SJCRH30 (cell line): ENCODE measurements at places on chromosomes 1 and 21.

- H3K4me1 ChIP-seq, result no peaks in the 10 kb centered on the region
- H3K27ac ChIP-seq, result no peak overlapping the region
- H3K27me3 ChIP-seq, result no peaks in the 10 kb centered on the region
- DNase-seq, result no peak
- no peaks in the 10 kb centered on the region for H3K36me3 ChIP-seq
- no peak overlapping the region for H3K4me3 ChIP-seq
Measured at GRCh38 chr1:182713939-182714338, 29.6 kb upstream of the RGS8 start.

- H3K36me3 ChIP-seq, result no peaks in the 10 kb centered on the region
- DNase-seq, result no peak
- H3K4me3 ChIP-seq, result no peak overlapping the region
Measured at GRCh38 chr21:32884062-32884461, 112.5 kb upstream of the PAXBP1 start.

DNA sequence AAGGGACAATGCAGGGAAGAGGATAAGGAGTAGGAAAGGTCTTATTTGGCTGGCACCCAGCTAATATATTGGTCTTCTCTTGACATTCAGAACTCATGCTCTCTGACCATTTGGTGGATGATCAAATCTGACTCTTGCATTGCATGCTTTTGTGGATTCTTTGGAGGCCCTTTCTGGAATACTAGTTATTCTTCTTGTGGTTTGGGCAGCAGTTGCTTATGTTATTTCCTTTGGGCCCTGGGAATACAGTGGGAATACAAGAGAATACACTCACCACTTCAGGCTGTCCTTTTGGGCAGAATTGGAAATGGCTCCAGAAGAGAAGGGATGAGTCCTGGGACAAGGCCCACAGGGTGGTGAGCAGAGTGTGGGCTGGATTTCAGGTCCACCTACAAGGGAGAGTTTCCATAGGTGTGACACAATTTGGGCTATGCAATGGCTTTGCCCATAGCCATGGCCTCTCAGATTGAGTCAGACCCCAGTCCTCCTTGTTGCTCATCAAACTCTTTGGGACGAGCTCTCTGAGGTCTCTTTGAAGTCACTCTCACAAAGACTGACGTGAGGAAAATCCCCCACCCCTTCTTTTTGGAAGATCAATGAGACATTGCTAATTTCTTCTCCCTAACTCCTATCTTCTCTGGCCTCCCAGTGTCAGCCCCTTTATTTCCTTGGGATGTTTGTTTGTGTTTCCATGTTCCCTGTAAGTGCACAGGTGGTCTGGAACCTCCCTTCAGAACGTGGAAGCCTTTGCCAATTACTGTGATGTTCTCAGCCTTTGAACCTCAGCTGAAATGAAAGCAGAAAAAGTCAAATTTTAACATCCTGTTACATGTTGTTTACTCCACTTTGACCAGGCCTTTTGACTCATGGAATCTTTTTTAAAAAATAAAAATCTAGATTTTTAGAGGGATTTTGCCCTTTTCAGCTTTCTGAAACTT is 19.4 kb downstream of the HSD11B1 start:
- no peaks in the 10 kb centered on the region for H3K4me1 ChIP-seq
- H3K27me3 ChIP-seq, result no peaks in the 10 kb centered on the region
- H3K36me3 ChIP-seq, result no peaks in the 10 kb centered on the region

DNA sequence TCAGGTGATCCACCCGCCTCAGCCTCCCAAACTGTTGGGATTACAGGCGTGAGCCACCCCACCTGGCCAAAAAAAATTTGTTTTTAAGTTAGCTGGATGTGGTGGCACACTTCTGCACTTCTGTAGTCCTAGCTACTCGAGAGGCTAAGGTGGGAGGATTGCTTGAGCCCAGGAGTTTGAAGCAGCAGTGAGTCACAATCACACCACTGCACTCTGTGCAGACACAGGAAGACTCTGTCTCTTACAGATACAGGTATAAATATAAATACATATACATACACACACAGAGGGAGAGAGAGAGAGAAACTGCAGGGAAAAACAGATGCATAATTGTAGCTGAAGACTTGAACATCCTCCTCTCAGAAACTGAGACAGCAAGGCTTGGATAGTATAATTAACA is 34.8 kb upstream of the EPS15 start:
- no peaks in the 10 kb centered on the region for H3K36me3 ChIP-seq
- H3K27me3 ChIP-seq, result no peaks in the 10 kb centered on the region
- no peak overlapping the region for H3K27ac ChIP-seq
- DNase-seq, result no peak
- peaks cover 10% of the 10 kb centered on the region for H3K4me1 ChIP-seq

- H3K4me3 ChIP-seq, result no peak overlapping the region
- no peaks in the 10 kb centered on the region for H3K36me3 ChIP-seq
- no peak for DNase-seq
- H3K27me3 ChIP-seq, result no peaks in the 10 kb centered on the region
- peaks cover 8% of the 10 kb centered on the region for H3K4me1 ChIP-seq
Measured at GRCh38 chr1:51569284-51570062, 47.4 kb upstream of the OSBPL9 start.

GRCh38 chr1:79430437-79430836 is 423.9 kb upstream of the ADGRL4 start:
- no peak for DNase-seq
- H3K4me1 ChIP-seq, result no peaks in the 10 kb centered on the region
- H3K27ac ChIP-seq, result no peak overlapping the region
- no peaks in the 10 kb centered on the region for H3K27me3 ChIP-seq
- H3K4me3 ChIP-seq, result no peak overlapping the region

GRCh38 chr1:82586473-82586872 is 785.7 kb downstream of the ADGRL2 start:
- no peak overlapping the region for H3K27ac ChIP-seq
- H3K4me3 ChIP-seq, result no peak overlapping the region
- no peaks in the 10 kb centered on the region for H3K4me1 ChIP-seq
- H3K27me3 ChIP-seq, result no peaks in the 10 kb centered on the region
- no peaks in the 10 kb centered on the region for H3K36me3 ChIP-seq
